ENCODE measurements at places on chromosomes 6 and 20.

GRCh38 chr6:42978487-42978838 lies 518 bp downstream of the PEX6 start:
- DNase-seq: no peak

DNA sequence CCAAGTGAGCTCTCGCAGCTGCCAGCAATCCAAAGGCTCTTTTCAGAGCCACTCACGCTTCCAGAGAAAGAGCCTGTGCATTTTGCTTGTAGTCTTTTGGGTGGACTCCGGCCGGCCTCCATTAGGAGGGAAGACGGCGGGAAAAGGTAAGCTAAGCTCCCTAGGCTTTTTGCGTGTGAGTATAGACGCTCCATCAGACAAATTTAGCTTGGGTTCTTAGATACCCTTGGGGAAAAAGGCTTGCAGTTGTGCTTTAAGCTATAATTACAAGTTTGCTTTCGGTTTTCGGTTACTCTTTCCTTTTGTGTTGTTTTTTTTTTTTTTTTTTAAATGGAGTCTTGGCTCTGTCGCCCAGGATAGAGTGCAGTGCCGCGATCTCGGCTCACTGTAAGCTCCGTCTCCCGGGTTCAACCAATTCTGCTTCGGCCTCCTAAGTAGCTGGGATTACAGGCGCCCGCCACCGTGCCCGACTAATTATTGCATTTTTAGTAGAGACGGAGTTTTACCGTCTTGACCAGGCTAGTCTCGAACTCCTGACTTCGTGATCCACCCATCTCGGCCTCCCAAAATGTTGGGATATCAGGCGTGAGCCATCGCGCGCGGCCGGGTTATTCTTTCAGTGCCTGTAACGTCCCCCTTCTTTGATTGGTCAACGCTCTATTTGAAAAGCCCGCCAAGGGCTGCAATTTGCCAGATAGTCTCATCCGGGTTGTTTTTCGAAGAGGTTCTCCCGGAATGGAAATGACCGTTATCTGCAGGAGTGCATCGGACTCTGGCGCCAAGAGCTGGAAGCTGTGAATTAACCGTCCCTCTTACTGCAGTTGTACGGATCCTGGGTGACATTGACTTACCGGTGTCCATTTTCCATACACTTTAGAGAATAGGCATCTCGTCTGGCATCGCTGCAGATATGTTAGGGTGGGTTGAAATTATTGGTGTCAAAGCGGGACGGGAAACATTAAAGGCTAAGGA lies 18.1 kb downstream of the OR2B2 start:
- DNase-seq: peak; percentile 88

DNA sequence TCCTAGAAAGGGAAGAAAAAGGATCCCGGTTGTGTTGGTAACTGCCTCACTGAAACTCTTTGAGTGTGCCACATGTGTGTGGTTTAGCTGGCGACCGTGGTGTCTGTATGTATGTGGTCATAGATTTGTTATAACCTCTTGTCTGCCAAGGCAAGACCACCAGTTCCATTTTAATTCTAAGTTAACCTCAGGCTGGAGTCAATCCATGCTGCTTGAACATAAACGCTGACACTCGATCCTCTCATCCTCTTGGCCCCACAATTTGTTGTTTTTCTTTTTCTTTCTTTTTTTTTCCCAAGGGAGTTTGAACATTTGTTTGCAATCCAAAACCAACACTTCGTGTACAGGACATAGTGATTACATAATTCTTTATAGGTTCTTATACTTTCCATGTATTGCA lies 318.9 kb upstream of the JAG1 start:
- no peak for DNase-seq

GRCh38 chr6:3355358-3356055 lies 96.8 kb downstream of the PSMG4 start:
- DNase-seq: no peak

GRCh38 chr6:127951172-127951917 lies 50.5 kb upstream of the THEMIS start:
- no peak for DNase-seq

DNA sequence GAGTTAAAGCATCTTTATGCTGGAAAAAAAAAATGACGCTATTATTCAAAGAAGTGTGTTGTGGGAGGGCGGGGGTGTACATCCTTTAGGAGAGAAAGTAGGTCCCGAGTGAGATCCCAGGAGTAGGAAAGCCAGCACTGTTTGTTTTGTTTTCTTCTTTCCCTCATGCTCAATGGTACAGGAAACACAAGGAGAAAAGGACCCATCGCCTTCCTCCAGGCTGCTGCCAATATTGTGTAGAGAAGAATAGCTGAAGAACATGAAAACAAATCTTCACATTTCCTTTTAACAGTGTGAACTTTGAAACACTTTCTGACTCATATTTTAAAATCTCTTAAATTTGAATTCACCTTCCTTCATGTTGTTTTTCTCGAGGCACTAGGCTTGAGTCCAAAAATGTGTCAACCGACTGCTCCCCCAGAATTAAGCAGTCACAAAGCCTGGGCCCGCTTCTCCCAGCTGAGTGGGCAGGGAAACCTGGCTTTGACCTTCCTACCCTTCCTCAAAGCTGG lies 22.3 kb downstream of the PPP1R16B start:
- DNase-seq: no peak

DNA sequence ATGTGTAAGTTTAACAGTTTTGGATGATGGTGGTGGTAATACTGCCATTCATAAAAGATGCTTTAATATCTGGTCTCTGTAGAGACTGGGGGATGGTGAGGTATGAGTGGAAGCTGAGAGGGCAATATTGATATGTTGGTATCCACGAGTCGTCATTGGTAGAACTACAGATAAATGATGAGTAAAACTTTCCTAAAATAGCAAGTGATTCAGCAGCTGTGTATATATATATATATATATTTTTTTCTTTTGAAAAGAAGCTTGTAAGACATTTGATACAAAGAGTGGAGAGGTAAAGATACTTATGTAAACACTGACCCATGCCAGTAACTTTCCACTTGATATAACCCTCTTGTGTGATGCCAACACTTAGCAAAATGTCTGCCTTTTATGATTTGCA lies 41.7 kb upstream of the CITED2 start:
- no peak for DNase-seq

All from HS-27A (cell line).